Astrocyte of the cerebellum (primary cell): ENCODE measurements at places on chromosomes 16 and 17.

DNA sequence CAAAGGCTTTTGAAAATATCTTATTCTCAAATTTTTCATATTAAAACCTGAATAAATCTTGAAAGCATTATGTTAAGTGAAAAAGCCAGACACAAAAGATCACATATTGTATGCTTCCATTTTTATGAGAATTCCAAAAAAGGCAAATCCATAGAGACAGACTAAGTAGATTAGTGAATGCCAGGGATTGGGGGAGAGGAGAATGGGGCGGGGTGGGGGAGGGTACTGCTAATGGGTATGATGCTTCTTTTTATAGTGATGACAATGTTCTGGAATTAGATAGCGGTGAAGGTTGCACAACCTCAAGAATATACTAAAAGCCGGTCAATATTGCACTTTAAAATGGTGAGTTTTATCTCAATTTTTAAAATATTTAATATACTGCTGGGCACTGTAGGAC lies 44.0 kb downstream of the XPO6 start:
- DNase-seq = no peak

DNA sequence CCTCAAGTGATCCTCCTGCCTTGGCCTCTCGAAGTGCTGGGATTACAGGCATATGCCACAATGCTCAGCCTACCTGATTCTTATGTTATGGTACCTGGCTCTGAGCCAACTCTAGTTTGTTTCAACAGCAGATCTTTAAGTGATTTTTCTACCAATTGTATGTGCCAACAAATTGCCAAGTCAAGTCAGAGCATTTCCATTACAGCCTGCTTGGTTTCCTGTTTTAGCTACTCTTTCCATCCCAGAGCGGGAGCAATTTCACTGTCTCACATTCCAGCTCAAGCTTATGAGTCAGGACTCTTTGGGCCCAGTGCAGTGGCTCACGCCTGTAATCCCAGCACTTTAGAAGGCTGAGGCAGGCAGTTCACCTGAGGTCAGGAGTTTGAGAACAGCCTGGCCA lies 30.8 kb upstream of the RBBP6 start:
- no peak for DNase-seq

DNA sequence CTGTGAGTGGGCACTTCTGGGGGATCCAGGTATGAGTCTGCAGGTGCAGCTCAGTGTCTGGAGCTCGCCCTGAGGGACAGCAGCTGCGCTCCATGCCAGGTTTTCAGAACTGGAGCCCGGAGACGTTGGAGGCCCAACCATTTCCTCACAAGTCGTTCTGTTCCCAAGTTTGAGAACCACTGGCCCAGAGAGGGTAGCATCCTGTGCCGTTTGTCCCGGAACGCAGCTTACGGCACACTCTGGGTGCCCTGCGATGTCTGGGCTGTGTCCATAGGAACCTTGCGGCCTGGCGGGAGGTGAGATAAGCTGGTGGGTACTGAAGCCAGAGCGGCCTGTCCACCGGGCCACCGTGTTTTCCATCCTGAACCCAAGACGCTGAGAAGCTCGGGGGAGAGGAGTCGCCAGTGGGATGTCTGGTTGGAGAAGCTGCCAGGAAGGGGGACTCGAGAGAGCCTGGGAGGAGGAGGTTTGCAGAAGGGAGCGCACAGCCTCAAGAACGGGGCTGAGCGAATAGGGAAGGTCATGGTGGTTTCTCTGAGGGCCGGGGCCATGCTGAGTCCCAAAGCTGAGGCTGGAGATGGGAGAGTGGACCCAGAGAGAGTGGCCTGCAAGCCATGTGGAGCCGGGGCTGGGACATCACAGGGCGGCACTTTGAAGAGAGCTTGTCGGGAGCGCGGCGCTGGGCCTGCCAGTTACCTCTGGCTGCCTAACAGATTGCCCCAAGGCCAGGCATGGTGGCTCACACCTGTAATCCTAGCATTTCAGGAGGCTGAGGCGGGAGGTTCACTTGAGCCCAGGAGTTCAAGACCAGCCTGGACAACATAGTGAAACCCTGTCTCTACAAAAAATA lies 211.0 kb upstream of the GSE1 start:
- DNase-seq = no peak

GRCh38 chr16:20884240-20884556 lies 16.0 kb downstream of the DCUN1D3 start:
- peak; percentile 79 for DNase-seq

DNA sequence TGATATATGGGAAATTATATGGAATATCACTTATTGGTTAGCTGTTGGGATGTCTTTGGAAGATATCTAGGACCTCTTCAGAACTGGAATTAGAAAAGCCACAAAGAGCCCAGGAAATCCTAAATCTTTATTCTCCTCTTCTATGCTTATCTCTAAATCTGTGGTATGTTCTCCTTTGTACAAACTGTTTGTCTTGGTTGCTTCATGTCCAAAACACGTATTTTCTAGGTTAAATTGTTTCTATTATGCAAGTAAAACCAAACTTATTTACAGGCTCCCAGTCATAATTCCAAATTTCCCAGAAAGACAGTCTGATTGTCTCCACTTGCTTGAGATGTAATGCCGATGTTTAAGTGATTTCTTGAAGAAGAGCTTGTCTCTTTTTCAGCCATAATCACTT lies 650.9 kb downstream of the CDH11 start:
- DNase-seq = no peak

DNA sequence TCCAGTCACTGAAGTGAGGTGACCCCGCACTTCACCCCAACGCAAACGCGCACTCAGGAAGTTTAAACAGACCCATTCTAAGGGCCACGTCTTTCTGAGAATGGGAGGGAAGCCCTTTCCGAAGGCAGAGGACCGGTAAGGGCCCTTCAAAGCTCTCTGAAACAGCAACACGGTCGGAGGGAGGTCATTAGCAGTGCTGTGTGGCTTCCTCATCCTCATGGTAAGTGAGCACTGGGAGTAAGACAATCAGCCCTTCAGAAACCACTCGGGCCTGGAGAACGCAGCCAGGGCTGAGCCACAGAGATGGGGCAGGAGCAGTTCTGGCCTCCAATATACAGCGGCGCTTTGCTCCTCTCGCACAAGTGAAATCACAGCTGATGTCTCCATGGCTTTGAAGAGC lies 23.7 kb downstream of the SRL start:
- DNase-seq = no peak
